NCI-H1436 treated with DMSO at 0.1 percent for 48 hours (cell line): ENCODE measurements at places on chromosomes 13 and 19.

DNA sequence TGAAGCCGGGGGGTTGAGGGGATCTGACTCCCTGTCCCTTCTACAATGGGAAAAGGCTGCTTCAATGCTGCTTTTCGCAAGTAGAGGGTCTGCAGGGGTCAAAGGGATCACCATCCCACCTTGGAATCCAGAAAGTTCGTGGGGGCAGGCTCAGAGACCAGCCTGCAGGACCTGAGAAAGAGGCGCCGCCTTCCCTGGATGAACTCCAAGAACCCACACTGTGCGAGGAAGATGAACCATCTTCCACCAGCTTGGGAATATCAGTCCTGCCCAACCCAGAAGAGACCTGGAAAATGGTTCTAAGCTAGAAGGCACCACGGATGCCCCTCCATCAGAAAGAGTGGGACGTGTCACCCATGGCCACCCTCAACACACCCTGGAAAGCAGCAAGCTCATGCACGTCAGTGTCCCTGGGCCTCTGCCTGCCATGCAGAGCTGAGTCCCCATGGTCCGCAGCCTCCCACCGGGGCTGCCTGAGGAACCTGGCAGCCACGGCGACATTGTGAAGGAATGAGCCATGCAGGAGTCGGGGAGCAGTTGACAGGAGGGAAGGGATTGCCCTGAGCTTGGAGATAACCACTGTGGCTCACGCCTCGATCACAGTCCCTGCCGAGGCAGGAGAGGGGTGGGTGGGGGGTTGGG is 14.6 kb downstream of the RAB3D start:
- DNase-seq, result no peak

- no peak for DNase-seq
Observed at GRCh38 chr13:77742801-77743200, 45.3 kb downstream of the SLAIN1 start.

DNA sequence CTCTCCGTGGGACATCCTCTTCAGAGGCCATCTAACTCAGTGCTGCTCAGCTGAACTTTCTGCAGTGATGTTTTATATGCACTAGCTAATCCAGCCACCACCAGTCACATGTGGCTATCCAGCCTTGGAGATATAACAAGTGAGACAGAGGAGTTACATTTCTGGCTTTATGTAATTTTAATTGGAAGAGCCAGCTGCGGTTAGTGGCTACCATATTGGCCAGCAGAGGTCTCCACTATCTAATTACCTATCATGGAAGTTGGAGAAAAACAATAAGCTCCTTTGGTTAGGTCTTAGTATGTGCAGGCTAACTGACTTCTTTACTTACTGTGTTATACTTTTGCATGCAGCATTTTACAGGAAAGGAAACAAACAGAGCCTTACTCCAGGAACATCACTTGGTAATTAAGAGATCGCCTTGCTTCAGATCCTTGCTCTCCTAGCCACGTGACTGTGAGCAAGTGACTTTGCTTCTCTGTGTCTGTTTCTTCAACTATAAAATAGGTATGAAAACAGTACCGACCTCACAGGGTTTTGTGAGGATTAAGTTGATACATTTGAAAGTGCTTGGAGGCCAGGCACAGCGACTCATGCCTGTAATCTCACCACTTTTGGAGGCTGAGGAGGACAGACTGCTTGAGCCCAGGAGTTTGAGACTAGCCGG is 1.6 kb upstream of the KLK10 start:
- DNase-seq, result peak; percentile 66

- DNase-seq, result no peak
Observed at GRCh38 chr13:31052478-31052877, 109.2 kb downstream of the HSPH1 start.

DNA sequence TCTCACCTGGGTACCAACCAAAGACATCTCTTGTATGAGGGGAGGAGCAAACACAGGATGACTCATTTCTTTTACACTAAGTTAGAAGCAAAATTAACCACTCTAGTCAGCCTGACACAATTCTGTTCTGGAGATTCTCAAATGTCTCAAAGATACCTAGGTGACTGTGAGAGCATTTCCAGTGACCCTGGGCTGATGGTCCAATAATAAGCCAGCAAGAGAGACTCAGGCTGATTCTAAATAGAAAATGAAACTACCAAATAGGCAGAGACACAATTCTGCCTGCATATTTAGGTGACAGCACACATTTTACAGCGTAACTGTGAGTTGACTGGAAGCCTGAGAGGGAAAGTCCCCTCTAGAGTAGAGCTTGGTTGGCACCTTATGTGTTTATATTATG is 16.3 kb downstream of the ZNF91 start:
- no peak for DNase-seq

DNA sequence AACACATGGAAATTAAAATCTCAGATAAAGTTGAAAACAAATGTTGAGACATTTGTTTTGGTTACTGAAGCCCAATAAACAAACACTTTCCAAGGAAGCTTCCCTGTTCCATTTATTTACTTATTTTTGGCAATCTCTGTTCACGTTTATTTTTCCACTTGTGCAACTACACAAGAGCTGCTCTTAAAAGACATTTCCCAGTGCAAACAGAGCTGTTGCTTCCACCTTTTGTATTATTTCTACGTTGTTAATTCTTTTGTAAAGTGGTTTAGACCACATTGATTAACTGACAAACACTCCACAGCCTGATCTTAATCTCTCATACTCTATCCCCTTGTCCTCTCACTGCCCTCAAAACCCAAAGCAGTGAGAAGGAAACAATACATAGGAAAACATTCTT is 757.6 kb downstream of the LIG4 start:
- DNase-seq, result no peak

GRCh38 chr13:75968103-75968838 is 332.1 kb downstream of the LMO7 start:
- DNase-seq, result no peak

DNA sequence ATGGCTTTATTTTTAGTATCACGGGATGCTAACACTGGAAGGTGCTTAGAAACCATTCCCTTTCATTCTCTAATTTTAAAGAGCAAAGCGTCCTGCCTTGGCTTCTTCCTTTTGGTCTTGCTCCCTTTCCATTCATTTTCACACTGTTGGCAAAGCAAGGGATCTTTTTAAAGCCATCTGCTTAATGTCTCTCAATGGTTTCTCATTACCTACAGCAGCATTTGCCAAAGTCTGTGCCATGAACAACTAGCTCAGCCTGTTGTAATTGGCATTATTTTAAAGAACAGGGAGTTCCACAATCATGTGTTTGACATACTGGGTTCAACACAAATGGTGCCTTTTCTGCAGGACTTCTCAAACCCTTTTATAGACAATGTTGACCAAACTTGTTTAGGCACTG is 444.3 kb downstream of the GPC6 start:
- no peak for DNase-seq
